ENCODE measurements at places on chromosomes 3 and 15.

DNA sequence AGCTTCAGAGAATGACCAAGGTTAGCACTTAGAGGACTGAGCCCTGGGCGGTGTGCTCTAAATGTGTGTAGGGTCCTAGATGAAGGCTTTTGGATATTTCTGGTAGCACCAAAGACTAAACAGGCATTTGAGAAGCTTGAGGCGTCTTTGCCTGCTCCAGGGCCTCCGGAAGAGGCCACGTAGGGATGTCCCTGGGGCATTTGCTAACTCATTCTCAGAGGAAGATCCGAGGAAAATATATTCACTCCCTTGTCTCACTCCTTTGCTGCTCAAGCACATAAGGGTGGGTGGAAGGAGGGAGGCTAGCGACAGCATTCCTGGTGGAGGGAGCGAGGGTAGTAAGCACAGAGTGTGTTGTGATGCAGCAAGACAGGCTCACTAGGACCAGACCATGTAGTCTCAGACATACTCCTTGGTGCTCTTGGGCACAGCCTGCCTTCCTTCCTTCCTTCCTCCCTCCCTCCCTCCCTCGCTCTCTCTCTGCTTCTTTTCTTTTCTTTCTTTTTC, 38.5 kb upstream of the XCR1 start:
- no peak for DNase-seq

DNA sequence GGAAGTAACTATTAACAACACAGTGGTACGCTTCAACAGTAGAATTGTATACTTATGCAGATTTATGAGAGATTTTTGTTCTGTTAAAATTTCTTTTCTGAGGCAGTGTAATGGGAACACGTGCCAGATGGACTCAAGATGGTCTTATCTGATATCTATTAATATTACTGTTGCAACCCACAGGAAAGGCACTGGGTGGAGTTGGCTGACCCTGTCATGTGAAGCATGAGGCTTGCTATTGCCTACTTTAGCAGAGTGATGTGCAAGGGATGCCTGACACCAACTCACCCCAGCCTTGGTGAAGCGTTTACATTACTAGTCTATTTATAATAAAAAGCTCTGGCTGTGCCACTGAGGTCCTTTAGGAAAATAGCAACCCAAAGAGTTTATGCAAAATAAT, 19.8 kb upstream of the ARNT2 start:
- DNase-seq: peak; percentile 8

GRCh38 chr3:151315846-151316245, 774 bp downstream of the GPR87 start:
- DNase-seq: no peak

- peak; percentile 99 for DNase-seq
Observed at GRCh38 chr3:42836150-42837123, 27.2 kb downstream of the ACKR2 start.

GRCh38 chr3:126512026-126512425, 5.5 kb downstream of the UROC1 start:
- DNase-seq: no peak

DNA sequence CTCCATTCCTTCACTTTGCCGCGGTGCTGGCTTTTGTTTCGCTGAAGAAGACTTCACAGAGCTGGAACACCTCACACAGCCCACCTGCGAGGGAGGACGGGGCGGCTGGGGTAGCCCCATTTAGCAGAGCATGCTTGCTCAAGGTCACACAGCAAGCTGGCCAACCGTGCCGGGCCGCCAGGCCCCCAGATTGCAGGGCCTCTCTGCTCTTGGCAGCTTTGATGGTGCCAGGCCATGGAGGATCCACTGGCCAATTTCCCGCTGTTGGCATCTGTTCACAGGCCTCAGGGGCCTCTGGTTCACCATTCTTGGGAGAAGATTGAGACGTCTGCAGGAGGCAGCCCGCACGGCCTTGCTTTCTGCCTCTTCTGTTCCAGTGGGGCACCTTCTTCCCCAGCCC, 77.9 kb upstream of the LINGO1 start:
- DNase-seq: no peak

DNA sequence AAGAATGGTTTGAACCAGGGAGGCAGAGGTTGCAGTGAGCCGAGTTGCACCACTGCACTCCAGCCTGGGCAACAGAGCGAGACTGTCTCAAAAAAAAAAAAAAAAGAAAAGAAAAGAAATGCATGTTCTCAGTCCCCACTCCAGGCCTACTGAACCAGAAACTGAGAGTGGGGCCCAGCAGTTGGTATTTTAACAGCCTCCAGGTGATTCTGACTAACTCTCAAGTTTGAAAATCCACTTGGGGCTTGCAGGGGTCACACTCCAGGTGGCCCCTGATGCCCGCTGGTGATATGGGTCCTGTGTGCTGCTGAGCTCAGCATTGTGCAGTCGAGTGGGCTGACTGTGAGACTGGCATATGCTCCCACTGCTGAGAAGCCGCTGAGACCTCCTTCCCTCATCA, 133.7 kb upstream of the C2CD4B start:
- DNase-seq: no peak

DNA sequence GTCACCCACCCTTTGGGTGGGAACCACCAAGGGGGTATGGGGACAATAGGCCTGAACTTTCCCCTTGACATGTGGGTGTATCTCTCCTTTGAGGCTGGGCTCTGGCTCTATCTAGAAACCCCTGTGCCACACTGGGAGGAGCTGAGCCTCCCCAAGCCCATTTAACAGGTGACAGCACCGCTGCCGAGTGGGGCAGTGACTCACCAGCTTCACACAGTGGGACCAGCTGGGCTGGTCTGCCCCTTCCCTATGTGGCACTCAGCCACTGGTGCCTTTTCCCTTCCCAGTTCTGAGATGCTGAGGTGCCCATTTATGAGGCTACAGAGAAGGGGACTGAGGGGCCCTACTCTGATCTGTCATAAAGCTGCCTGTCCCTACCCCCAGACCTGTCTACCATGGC, 5.1 kb downstream of the PSTPIP1 start:
- no peak for DNase-seq

DNA sequence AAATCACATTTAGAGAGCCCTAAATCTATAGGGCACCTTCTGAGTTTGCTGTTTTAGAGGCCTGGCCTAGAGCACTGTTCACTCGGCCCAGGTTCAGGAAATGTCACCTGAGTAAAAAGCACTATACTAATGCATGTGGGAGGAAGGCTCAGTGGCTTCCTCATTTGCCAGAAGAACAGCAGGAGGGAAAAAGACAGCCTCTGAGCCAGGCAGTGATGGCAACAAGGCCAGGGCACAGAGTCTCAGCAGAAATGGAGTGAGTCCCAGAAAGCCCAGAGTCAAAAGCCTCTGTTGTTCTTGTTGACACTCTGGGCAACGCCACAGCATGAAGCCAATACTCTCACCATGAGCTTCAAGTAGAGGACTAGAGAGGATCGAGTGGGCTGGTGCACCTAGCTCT, 25.9 kb downstream of the LTF start:
- no peak for DNase-seq

GRCh38 chr15:70558406-70559264, 204.7 kb downstream of the UACA start:
- no peak for DNase-seq

DNA sequence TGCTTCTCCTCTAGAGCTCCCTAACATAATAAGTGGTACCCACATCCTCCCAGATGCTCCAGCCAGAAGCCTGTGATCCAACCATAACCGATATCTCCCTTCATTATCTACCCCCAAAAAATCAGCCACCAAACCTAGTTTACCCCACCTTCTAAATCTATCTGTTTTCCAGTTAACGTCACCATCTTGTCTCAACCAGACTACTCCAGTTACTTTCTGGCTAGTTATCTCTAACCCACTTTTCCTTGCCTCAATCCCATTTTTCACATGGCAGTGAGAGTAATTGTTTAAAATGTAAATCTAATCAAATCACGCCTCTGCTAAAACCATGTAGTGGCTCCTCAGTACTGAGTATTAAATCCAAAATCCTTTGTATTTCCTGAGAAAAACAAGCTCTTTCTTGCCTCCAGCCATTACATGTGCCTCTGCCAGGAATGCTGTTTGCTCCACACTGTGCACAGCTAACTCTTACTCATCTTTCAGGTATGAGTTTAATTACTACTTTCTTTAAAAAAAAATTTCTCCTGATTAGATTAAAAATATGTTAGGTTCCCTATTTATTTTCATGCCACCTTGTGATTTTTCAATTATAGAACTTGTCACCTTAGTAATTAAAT, 15.4 kb downstream of the CCDC54 start:
- DNase-seq: no peak

DNA sequence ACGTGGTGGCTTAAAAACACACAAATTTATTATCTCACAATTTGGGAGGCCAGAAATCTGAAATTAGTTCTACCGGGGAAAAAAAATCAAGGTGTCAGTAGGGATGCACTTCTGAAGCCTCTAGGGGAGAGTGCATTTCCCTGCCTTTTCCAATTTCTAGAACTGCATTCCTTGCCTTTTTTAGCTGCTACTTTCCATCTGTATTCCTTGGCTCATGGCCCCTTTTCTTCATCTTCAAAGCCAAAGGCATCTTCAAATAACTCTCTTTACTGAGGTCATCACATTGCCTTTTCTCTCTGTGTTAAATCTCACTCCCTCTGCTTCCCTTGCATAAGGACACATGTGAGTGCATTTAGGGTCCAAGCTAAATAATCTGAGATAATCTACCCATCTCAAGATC, 69.5 kb upstream of the NEO1 start:
- DNase-seq: no peak
